ENCODE measurements at places on chromosomes 3 and 15. TPM values are rescaled to one million over a fixed set of nuclear protein-coding genes. Genes with fewer than 3 reads are reported as not detected.

- DNase-seq = no peak
These were observed 27.2 kb downstream of the INTS14 start for GRCh38 chr15:65583701-65584100.

GRCh38 chr3:161072751-161073150 lies 32.4 kb downstream of the B3GALNT1 start:
- DNase-seq = no peak

GRCh38 chr3:124904835-124905492 lies 17.8 kb upstream of the ITGB5 start:
- no peak for DNase-seq

DNA sequence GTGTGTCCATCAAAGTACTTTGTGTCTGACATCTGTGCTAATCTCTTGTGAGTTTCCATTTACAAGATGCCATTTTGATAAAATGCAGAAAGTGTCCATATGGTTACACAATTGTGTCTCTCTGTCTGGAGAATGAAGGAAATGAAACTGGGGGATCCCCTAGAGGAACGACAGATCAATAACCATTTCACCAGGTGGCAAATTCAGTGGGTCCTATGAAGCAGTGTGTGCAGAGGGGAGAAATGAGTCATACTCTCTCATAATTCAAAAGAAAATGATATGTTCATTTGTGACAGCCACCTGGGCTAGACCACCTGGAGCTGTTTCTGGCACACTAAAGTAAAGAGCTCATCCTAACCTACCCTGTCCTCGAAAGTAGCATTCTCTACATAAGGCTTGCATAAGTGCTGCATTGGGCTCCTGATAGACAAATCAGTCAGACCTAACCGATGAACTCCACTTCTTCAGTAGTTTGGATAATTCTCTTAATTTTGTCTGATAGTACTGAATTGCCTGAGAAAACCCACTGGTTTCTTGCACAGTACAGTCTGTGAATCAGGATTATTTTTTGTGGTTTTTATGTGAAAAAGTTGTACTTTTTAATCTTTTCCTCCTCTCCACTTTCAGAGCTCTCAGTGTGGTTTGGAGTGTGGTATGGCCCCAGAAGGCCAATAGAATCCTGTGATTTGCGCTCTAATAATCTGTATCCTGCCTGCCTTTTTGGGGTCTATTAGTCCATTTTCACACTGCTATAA lies 10.3 kb upstream of the CD47 start:
- DNase-seq = no peak

Gene SLC15A2
- 0.99 TPM for total RNA-seq

Gene POPDC2
- 67.9 TPM for total RNA-seq
